Aorta (tissue), 5 donors: ENCODE measurements at places on chromosomes 3 and 15. TPM values are rescaled to one million over a fixed set of nuclear protein-coding genes. Genes with fewer than 3 reads are reported as not detected.
A peak's percentile ranks its signal among the peaks of the same experiment; 100 is the strongest.

DNA sequence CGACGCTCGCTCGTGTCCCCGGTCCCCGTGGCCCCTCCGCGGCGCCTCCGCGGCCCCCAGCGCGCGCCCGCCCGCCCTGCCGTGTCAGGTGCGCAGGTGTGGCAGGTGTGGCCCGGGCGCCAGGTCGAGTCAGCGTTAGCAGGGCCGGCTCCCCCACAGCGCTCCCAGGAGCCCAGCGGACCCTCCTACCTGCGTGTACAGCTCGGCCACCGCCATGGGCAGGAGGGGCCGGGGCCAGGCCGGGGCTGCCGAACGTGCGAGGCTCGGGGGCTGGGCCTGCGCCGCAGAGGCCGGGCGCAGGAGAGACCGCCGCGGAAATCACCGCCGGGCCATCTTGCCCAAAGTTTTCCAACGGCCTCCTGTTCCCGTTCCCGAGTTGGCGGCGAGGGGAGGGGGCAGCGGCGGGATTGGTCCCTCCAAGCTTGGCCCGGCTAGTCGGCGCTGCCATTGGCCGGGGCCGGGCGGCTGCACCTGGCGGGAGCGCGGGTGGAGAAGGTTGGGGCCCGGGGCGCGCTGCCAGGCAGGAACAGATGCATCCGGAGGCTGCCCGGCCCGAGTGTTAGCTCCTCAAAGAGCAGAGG is at the start of gene MYO5C:
Gene MYO5C (minus strand): TSS at position 384 of the 581 bp plus-strand sequence. CDS start 168 bp downstream, at position 216.
- peak within 1 kb of the TSS; percentile 31 for H3K4me3 ChIP-seq
- no peaks in the 10 kb centered on the region for H3K4me1 ChIP-seq
- H3K36me3 ChIP-seq = no peaks in the 10 kb centered on the region
- peak; percentile 56 for DNase-seq

DNA sequence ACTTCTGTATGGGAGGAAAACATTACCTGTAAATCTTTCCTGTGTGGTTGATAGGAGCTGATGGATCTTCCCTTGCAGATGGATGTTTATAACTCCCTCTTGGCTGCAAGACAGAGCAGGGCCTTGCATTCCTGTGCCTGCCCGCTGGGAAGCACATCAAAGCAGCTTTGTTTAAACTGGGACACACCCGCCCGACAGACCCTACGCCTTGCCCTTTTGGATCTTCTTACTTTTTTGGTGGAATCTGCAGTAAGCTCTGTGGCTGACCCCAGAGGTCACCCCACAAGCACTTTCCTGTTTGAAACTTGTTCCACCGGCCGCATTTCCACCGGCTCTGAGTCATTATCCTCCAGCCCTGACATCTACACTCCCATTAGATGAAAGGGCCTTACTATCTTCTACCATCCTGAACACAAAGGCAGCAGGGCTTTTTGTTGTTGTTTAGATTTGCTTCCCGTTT is 244.1 kb upstream of the STT3B start:
- DNase-seq = peak; percentile 64
- no peaks in the 10 kb centered on the region for H3K4me1 ChIP-seq
- no peaks in the 10 kb centered on the region for H3K27me3 ChIP-seq
- no peak overlapping the region for H3K4me3 ChIP-seq
- no peak overlapping the region for H3K27ac ChIP-seq
- H3K36me3 ChIP-seq = no peaks in the 10 kb centered on the region

GRCh38 chr3:195061756-195062655 is 209.0 kb downstream of the XXYLT1 start:
- no peaks in the 10 kb centered on the region for H3K4me1 ChIP-seq
- no peak overlapping the region for H3K27ac ChIP-seq
- DNase-seq = peak; percentile 55
- no peaks in the 10 kb centered on the region for H3K27me3 ChIP-seq
- H3K36me3 ChIP-seq = no peaks in the 10 kb centered on the region
- H3K4me3 ChIP-seq = no peak overlapping the region

DNA sequence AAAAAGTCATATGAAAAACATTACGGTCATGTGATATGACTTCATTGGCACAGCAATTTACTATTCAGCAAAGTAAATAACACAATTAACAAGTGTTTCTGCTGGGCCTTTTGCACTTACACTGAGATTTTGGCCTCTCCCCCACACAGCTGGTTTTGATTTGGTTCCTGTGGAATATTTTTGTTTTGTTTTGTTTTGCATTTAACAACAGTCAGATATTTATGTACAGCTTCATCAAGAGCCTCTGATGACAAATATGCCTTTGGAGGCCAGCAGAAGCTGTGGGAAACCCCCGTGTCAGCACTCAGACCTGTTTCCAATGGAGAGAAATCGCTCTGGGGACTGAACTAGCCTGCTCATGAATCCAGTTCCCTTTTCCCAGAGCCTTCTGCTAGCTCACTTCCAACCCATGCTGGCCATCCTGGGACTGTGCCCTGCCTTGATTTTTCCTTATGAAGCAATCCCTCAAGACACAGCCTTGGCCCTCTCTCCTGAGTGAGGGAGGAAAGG is 161.9 kb downstream of the ATG7 start:
- H3K4me3 ChIP-seq = no peak overlapping the region
- H3K27ac ChIP-seq = no peak overlapping the region
- no peak for DNase-seq
- H3K36me3 ChIP-seq = no peaks in the 10 kb centered on the region

DNA sequence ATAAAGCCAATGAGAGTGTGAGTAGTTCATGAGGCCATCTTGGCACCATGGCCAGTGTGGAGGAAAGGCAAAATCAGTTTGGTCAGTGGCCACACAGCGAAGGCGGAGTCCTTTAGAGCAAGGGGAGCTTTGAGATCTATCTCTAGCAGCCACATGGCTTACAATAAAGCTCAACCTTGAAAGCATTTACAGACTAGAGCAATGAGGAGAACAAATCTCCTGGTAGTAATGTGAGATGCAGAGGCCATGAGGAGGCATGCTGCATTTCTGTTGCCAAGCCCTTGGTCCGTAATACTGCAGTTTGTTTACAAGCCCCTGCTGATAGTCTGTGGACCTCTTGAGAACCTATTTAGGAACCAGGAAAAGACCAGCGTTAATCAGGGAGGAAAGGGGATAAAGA is 381.5 kb upstream of the C2CD4B start:
- H3K27ac ChIP-seq = peak overlapping the region; percentile 23
- DNase-seq = no peak
- H3K36me3 ChIP-seq = no peaks in the 10 kb centered on the region
- H3K4me3 ChIP-seq = no peak overlapping the region
- H3K4me1 ChIP-seq = peaks cover 24% of the 10 kb centered on the region
- H3K27me3 ChIP-seq = no peaks in the 10 kb centered on the region

GRCh38 chr3:122979211-122979610 is 48.4 kb downstream of the SEMA5B start:
- H3K4me1 ChIP-seq = no peaks in the 10 kb centered on the region
- H3K27ac ChIP-seq = no peak overlapping the region
- H3K27me3 ChIP-seq = no peaks in the 10 kb centered on the region
- no peaks in the 10 kb centered on the region for H3K36me3 ChIP-seq
- DNase-seq = no peak

- H3K36me3 ChIP-seq = no peaks in the 10 kb centered on the region
- no peaks in the 10 kb centered on the region for H3K4me1 ChIP-seq
- H3K27ac ChIP-seq = no peak within 1 kb of the TSS
- DNase-seq = no peak
- no peaks in the 10 kb centered on the region for H3K27me3 ChIP-seq
These were observed at the start of gene GABRG3 for GRCh38 chr15:26970712-26971210. Gene GABRG3, plus strand, starts transcription at chr15:26971181.

GRCh38 chr15:42220216-42220615 is 12.1 kb upstream of the VPS39 start:
- H3K27me3 ChIP-seq = no peaks in the 10 kb centered on the region
- DNase-seq = no peak
- no peak overlapping the region for H3K4me3 ChIP-seq
- H3K27ac ChIP-seq = no peak overlapping the region
- peaks cover 4% of the 10 kb centered on the region for H3K36me3 ChIP-seq

Gene FXR1
- 106 TPM for total RNA-seq

Gene SLC12A1
- 0.42 TPM for total RNA-seq

Gene PLOD2
- total RNA-seq = 147 TPM

Gene NRROS
- total RNA-seq = 7.6 TPM
